Stimulated activated CD4-positive, alpha-beta T cell treated with anti-CD3 and anti-CD28 coated beads, Interleukin-15, amount 100 ng/mL, for 1 hour (primary cell): ENCODE measurements at places on chromosomes 13 and 19.

GRCh38 chr13:27971776-27972477 is 2.8 kb upstream of the CDX2 start:
- DNase-seq, result no peak

DNA sequence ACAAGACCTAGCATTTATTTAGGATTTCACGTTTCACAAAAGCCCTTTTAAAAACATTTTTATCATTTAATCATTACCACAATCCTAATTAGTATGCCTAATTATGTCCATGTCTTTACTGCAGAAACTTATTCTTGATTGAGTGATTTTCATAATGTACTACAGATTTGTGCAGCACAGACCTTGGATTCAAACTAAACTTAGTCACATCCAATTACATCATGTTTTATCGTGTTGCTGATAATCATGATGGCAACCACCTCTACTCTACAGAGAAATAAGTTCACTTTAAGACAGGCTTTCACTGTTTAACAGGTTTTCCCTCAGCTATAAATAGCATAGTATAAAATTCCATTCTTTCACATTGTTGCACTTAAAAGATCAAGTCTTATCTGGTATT is 240.9 kb upstream of the RFC3 start:
- no peak for DNase-seq

DNA sequence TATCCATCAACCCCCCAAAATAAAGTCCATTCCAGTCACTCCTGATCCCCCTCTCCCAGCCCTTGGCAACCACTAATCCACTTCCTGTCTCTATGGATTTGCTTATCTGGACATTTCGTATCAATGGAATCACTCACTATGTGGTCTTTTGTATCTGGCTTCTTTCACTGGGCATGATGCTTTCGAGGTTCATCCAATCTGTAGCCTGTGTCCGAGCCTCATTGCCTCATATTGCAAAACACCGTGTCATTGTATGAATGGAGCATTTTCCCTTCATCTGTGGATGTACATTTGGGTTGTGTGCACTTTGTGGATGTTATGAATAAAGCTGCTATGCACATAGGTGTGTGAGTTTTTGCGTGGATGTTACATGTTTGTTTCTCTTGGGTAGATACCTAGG is 1.4 kb upstream of the FZR1 start:
- no peak for DNase-seq

- DNase-seq, result no peak
Measured at GRCh38 chr13:25946321-25946720, 105.5 kb downstream of the SHISA2 start.

DNA sequence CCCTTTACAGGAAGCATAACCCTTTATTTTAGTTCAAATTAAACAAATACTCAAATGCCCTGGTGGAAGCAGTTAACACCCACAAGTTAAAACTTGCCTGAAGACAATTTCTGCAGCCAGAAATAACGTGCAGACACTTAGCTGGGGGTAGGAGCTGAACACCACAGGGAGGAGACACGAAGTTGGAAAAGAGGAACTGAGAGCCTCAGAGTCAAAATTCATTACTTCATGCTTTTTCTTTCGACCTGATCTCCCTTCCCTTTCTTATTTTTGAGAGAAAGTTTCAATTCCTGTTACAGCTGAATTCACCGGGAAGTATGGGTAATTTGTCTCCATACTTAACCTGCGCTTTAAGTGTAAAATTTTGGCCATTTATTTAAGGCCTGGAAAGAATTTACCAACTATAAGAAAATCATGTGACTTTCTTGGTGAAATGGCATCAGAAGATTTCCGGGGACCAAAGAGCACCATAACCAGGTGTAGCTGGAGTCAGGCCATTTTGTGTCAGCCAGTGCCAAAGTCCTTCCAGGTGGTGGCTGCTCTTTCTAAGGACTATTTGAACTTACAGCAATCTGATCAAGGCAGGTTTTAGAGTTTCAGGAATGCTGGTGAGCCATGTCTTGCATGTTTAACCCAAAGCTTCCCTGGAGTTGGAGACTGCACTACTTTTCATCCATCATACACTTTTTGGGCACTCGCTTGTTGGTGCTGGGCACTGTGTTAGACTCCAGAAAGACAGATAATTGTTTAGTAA is 46.5 kb upstream of the RCBTB2 start:
- no peak for DNase-seq

- DNase-seq, result no peak
Measured at GRCh38 chr13:43391036-43391435, 367.6 kb downstream of the DNAJC15 start.

GRCh38 chr19:8589177-8589714 is 12.0 kb upstream of the MYO1F start:
- DNase-seq, result no peak

DNA sequence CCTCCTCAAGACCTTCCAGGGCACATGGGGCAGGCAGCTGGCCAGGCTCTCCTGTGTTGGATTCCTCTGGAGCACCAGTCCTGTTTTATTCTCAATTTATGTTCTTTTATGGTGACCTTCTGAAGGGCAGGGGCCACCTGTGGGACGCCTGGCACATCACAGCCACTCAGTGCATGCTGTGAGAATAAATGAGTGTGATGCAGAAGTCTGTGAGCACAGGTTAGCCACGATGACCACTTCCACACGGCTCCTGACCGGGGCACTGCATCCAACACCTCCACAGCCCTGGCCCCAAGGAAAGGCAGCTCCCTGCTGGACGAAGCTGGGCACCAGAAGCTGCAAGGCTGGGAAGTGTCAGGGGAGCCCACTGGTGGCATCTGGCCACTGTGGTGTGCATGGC is 122.8 kb downstream of the CRYL1 start:
- no peak for DNase-seq

DNA sequence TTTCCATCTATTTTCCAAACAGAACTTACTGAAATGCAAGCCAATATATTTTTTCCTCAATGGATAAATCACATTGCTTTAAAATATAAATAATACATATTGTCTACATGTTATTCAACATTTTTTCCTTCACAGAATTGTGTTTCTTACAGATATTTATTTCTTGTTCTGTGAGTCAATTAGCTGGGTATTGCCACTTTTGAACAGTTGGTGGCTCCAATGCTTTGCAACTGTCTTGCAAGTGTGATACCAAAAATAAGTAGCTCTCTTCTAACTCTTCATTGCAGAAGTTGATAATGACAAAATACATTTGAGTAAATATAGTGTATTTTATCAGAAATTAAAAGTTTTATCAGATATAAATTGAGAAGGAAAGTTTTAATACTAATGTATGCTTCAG is 17.1 kb upstream of the GPC5 start:
- no peak for DNase-seq

DNA sequence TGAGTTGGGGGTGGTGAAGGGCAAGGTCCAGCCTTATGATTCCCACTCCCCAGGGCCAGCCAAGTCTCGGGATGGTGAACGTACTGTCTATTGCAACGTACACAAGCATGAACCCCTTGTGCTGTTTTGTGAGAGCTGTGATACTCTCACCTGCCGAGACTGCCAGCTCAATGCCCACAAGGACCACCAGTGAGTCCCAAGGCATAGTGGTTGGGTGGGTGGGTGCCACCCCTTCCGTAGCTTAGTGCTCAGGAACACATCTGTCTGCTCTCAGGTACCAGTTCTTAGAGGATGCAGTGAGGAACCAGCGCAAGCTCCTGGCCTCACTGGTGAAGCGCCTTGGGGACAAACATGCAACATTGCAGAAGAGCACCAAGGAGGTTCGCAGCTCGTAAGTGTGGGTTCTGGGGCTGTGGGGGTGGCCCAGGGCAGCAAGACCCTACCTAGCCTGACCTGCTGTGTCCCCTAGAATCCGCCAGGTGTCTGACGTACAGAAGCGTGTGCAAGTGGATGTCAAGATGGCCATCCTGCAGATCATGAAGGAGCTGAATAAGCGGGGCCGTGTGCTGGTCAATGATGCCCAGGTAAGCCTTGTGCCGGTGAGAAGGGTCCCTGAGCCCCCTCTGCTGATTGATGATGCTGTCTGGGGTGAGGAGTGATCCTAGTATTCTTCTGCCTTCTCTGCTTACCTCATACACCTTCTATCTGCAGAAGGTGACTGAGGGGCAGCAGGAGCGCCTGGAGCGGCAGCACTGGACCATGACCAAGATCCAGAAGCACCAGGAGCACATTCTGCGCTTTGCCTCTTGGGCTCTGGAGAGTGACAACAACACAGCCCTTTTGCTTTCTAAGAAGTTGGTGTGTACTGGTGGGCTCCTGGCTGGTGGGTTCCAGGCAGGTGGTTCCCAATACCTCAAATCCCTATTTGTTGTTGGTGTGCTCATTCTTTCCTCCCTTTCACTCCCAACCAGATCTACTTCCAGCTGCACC is 3.8 kb downstream of the TRIM28 start:
- DNase-seq, result no peak

GRCh38 chr13:23626700-23627099 is 56.5 kb downstream of the TNFRSF19 start:
- no peak for DNase-seq

DNA sequence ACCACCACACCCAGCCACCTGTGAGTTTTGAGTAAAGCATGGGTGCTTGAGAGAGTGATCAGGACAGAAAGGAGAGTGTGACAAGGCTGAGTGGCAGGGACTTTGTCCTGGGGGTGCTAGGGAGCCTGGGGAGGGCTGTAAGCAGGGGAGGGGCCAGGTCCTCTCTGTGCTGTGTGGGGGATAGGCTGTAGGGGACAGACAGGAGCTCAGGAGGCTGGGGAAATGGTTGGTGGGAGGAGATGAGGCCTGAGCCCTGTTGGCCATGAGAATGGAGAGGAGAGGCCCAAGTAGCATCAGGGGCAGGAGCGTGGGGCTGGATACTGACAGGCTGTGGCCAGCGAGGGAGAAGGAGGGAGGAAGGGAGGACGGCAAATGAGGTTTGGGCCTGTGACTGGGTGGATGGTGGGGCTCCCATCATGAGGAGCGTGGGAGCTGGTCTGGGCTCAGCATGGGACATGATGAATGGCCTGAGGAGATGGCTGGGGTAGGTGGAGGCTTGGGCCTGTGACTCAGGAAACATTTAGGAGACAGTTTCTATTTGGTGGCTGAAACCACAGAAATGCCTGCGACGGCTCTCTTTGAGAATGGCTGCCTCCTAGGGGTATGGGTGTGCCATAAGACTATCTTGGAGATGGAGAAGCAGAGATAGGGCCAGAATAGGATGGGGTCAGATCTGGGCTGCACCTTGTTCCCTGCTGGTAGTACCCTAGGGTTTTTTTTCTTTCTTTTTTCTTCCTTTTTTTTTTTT is 25.0 kb downstream of the GRIN2D start:
- no peak for DNase-seq

GRCh38 chr19:31730270-31730669 is 381.0 kb upstream of the TSHZ3 start:
- DNase-seq, result no peak

DNA sequence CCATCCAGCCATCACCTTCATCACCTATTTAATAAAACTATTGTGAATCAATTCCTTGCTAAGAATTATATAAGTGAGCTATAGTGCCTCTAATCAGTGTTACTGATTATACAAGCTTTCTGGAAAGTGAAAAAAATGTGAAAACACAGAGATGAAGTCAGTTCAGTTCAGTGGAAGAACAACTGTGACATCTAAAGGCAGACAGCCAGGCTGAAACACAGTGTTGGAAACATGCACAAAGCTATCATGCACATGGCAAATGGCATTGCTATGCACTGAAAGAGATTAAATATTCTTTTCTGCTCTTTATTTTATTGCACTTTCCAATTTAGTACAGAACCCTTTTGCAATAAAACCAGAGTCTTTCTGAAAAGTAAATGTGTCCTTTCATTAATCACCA is 294.0 kb downstream of the RBM26 start:
- DNase-seq, result no peak

DNA sequence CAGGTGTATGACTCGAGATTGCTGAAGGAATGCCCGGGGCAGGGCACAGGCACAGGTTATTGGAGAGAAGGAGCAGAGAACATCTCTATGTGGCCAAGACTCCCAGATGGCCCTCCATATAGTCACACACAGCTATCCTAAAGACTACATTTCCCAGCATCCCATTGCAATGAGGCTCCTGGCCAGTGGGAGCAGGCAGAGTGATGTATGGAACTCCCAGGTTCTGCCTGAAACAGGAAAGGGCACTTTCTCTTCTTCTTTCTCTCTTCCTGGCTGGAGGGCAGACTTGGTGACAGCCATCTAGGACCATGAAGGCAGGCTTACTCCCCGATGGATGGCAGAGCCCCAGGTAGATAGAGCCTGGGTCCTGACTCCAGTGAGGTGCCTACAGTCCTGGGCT is 13.5 kb downstream of the PPP1R13L start:
- DNase-seq, result no peak

- no peak for DNase-seq
Measured at GRCh38 chr13:98549728-98550317, 27.1 kb downstream of the STK24 start.

DNA sequence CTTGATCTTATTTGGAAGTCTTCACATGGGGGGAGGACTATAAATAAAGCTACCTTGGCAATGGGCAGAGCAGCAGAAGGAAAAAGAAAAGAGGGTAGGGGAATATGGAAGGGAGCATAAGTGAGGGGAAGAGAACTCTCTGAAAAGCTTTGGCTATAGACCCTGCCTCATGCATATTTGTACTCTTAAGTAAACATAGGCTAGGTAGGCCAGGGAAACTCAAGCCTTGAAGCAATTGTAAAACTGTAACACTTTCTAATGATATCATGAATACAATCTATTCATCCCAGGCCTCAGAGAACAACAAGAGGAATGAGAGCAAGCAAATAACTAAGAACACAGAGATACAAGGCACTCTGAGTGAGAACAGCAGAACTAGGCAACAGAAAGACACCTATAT is 20.4 kb downstream of the MYCBP2 start:
- DNase-seq, result no peak

DNA sequence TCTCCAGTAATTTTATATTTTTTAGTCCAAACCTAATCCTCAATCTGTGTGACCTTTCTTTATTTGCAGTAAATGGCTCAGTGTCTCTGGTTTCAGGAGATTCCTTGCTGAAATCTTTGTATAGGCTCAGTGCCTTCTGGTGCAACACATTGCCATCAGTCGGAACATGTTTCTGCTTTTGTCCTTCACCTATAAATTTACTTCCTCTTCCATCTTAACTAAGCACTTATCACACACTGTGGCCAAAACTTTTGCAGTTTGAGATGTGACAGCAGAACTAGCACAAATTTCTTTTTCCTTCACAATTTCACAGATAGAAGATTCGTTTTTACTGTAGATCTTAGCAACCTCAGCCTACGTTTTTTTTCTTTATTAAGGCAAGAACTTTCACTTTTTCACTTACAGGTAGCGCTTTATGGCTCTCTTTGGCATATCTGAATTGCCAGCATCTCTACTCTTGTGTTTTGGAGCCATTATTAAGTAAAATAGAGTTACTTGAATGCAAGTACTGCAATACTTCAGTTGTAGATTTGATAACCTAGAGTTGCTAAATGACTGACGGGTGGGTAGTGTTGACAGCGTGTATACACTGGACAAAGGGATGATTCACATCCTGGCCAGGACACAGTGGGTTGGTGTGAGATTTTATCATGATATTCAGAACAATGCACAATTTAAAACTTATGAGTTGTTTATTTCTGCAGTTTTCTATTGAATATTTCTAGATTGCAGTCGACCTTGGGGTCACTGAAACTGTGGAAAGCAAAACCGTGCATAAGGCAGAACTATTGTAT is 44.3 kb downstream of the NDFIP2 start:
- no peak for DNase-seq

- no peak for DNase-seq
Measured at GRCh38 chr13:45137526-45137925, 17.2 kb downstream of the GTF2F2 start.

- DNase-seq, result no peak
Measured at GRCh38 chr13:68160466-68160865, 930.3 kb upstream of the PCDH9 start.
